Right cardiac atrium (tissue), 5 donors: ENCODE measurements at places on chromosomes 1 and 21. TPM values are rescaled to one million over a fixed set of nuclear protein-coding genes. Genes with fewer than 3 reads are reported as not detected.
A peak's percentile ranks its signal among the peaks of the same experiment; 100 is the strongest.

DNA sequence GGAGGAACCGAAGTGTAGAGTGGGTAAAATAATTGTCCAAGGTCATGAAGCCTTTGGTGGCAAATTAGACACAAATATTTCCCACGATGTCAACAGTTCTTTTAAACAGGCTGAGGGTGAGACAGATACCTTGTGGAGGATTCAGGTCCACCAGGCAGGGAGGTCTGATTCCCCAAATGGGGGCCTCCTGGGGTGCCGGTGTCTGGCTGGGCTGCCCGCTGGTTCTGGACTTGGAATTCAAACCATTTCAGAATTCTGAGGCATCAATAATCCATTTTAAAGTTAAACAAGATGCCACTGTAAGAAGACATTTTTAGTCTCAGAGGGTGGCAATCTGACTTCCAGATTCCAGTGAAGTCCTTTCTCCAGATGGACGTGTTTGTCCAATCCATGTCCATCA, 15.5 kb downstream of the KCNA10 start:
- DNase-seq: no peak

DNA sequence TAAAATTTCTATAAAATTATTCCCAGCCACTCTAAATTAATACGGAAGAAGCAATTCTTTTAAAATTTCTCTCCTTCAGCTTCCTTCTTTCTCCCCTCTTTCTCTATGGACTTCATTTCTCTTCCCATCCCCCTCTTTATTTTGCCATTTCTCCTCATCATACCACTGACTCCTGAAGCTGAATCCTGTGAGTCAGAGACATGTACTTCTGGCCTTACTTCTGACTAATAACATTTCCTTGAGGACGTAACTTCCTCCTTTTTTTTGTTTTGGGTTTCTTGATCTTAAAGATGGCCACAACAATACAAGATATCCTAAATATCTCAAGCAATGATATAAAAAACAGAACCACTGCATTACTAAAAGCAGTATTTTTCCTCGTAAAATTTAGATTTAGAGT, 63.6 kb upstream of the DENND1B start:
- no peak for DNase-seq

GABPB2 gene
- 18.7 TPM for total RNA-seq

IFI16 gene
- total RNA-seq: 29.5 TPM

GRCh38 chr1:205438213-205439158, 16.6 kb upstream of the LEMD1 start:
- DNase-seq: peak; percentile 92

GRCh38 chr1:116311193-116311592, 61.9 kb upstream of the ATP1A1 start:
- no peak for DNase-seq

- DNase-seq: no peak
These were observed 6.7 kb upstream of the PINK1 start for GRCh38 chr1:20626524-20626923.

GRCh38 chr1:31203215-31203614, 36.5 kb downstream of the NKAIN1 start:
- DNase-seq: no peak

GRCh38 chr1:177913762-177914540, 55.9 kb downstream of the SEC16B start:
- DNase-seq: no peak

GRCh38 chr1:210252621-210253051, 20.0 kb downstream of the SERTAD4 start:
- peak; percentile 82 for DNase-seq

- no peak for DNase-seq
These were observed 187.8 kb upstream of the HP1BP3 start for GRCh38 chr1:20974951-20975350.

DNA sequence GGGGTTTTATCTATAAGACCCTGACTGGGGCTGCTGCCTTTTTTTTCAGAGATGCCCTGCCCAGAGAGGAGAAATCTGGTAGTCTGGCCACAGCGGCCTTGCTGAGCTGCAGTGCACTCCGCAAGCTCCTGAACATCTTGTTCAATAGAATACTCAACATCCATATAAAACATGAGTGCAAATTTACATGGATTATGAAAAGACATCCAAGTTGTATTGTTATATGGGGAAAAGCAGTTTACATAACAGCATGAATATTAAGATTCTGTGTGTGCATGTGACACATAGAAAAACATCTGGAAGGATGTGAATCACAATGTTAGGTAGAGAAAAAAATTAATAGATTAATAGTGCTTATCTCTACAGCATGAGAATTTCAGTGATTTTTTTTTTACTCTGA, 16.4 kb downstream of the COG2 start:
- DNase-seq: no peak

DNA sequence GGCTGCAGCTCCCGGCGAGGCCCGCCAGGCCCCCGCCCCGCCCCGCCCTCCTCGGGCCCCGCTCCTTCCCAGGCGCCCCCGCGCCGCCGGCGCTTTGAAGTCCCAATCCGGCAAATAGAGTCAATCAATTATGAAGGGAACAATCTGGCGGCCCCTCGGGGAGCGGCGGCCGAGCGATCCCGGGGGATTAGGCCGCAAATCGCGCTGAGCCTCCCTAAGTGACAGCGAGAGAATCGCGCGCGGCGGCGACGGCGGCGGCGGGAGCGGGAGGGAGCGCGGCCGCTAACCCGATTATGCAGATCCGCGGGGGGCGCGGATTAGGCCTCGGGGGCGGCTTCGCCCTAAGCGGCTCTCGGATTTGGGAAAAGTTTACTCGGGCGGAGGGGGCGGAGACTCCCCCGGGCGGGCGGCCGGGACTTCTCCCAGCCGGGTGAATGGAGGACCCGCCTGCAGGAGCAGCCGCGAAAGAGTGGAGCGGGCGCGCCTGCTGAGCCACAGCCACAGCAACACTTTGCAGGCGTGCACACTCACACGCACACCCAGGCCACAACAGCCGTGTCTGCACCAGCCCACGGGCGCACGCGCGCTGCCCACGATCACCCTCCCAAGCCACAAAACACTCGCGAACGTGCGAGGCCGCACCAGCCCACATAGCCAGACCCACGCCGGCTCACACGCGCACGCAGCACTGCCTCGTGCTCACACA, 23.0 kb upstream of the DMBX1 start:
- DNase-seq: peak; percentile 80

POU3F1 gene
- total RNA-seq: 0.09 TPM

DNA sequence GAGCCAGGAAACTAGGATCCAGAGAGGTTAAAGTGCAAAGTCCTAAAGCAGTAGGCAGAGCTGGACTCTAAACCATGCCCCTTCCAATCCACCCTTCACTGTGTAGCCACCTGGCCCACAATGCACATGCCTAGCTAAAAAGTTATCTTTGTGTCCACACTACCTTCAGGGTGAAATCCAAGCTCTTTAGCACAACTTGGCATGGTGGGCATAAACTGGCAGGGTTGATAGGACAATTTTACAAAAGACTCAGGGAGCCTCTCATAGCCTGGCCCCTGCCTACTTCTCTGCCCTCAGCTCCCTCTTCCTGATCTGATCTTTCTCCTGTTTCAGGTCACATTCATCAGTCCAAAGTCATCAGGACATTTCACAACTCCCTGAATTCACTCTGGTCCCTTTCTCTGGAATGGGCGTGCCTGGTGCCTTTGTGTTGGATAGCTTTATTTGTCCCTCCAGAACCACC, 513.9 kb downstream of the OMA1 start:
- no peak for DNase-seq

ATP1A2 gene
- total RNA-seq: 251 TPM

CALML6 gene
- total RNA-seq: 0.36 TPM

SH2D5 gene
- total RNA-seq: 0.18 TPM

DNA sequence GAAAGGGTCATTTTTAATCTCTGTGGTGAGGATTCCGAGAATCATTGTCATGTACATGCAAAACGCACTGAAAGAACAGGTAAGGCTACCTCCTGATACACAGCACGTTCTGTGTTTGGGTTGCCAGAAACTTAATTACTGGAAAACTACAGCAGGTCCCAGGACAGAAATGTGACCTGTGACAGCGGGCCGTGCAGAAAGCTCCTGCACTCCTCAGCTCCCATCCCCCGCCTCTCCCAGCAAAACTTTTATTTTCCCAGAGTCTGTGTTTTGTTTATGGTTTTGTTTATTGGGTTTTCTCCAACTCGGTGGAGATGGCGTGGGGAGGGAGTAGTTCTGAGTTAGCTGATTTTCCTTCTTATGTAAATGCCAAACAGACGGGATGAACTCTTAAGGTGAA, 44.7 kb downstream of the SLC44A3 start:
- DNase-seq: no peak

ADAM30 gene
- not detected for total RNA-seq

DNA sequence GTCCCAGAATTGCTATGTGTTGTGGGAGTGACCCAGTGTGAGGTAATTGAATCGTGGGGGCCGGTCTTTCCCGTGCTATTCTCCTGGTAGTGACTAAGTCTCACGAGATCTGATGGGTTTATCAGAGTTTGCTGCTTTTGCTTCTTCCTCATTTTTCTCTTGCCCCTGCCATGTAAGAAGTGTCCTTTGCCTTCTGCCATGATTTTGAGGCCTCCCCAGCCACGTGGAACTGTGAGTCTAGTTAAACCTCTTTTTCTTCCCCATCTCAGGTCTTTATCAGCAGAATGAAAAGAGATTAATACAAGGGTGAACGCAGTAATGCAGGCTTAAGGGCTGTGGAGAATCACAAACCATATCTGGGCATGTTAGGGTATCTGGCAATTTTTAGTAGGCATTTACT, 624.0 kb downstream of the USP25 start:
- DNase-seq: no peak

- no peak for DNase-seq
These were observed 30.6 kb downstream of the CAMK1G start for GRCh38 chr1:209614151-209614420.

CD84 gene
- 5.7 TPM for total RNA-seq

DNA sequence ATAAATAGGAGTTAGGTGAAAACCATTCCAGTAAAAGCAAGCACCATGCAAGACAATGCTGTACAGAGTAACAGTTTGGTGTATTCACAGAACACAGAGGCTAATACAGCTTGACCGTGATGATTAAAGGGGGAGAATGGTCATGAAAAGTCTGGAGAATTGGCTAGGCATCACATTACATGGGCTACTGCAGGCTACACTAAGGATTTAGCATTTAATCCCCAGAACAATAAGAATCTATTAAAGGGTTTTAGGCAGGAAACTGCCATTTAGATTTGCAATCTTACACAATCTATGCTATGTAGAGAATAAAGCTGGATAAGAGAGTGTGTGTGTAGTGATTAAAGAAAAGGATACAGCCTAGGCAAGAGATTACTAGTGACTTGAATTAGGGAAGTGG, 30.6 kb downstream of the HFM1 start:
- DNase-seq: no peak

DNA sequence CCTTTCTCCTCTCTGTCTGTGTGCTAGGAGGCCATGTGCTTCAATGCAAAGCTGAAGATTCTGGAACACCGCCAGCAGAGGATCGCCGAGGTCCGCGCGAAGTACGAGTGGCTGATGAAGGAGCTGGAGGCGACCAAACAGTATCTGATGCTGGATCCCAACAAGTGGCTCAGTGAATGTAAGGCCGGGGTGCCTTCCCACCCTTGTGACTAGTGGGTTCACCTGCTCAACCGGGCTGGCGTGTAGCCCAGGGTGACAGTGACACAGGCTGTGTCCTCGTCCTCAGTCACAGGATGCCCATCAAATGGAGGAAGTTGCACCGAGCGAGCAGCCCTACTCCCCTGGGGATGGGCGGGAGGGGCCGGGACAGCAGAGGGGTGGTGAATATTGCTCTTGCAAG, 544.1 kb downstream of the KIF26B start:
- DNase-seq: peak; percentile 50

- DNase-seq: peak; percentile 74
These were observed 21.5 kb downstream of the NDUFS5 start for GRCh38 chr1:39047374-39048229.

TRIM46 gene
- total RNA-seq: 0.25 TPM

GRCh38 chr1:104761961-104762570, 1012.4 kb downstream of the AMY1C start:
- no peak for DNase-seq

COPA gene
- total RNA-seq: 125 TPM

DNA sequence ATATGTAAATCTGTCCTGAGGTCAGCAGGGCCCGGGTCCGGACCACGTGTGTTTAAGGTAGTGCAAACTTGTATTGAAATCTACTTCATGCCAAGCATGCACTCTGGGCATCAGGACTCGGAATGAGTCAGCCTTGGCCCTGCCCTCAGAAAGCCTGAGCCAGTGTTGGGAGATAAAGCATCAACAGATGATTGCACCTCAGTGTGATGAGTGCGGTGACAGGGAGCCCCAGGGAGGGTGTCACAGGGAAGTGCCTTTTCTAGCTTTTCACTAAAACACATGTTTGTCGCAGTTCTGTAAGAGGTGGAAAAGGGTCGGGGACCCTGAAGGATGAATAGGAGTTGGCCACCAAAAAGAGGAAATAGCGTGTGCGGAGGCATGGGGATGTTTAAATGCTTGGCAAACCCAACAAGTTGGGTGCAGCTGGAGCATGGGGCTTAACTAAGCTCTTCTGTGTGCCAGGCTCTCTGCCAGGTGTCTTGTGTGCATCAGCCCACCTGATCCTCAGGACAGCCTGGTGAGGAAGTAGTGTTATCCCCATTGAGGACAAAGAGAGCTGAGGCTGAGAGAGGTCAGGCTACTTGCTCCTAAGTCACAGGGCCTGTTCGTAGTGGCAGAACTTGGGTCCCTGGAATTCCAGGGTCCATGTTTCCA, 48.2 kb upstream of the EPB41 start:
- no peak for DNase-seq

CATSPERE gene
- total RNA-seq: 0.47 TPM

GRCh38 chr1:189960769-189961168, 516.9 kb downstream of the BRINP3 start:
- DNase-seq: no peak

DNA sequence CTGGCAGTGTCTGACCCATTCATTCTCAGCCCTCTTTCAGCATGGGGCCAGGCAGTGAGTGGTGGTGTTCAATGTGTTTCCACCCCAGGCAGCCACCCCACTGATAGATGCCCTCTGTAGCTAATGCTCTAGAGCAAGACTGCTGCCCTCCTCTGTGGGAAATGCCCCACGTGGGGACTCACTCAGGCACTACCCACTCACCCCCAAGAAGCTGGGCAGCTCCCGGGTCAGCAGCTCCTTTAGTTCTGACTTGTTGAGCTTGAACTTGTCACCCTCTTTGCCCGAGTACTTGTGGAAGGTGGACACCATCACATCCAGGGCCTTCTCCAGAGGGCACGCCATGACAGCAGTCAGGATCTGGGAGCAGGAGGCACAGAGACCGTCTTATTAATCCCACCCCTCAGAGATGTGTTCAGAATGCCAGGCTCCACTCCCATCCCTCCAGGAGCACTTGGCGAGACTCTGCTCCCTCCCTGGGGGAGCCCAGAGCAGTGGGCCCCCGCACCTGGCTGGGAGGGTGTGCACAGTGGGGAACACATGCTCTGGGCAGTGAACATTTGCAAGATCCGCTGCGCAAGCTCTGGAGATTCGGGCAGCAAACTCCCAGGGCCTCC, 1.0 kb downstream of the S100A4 start:
- no peak for DNase-seq

NECTIN4 gene
- not detected for total RNA-seq

RNF186 gene
- total RNA-seq: not detected

GRCh38 chr1:229111703-229112319, 159.1 kb upstream of the RAB4A start:
- DNase-seq: peak; percentile 37

- no peak for DNase-seq
These were observed 489 bp downstream of the CELSR2 start for GRCh38 chr1:109249654-109250401.

BACH1 gene
- total RNA-seq: 44.8 TPM

PTPN22 gene
- 1.5 TPM for total RNA-seq
